ENCODE measurements at places on chromosomes 1 and 21.
A peak's percentile ranks its signal among the peaks of the same experiment; 100 is the strongest.

DNA sequence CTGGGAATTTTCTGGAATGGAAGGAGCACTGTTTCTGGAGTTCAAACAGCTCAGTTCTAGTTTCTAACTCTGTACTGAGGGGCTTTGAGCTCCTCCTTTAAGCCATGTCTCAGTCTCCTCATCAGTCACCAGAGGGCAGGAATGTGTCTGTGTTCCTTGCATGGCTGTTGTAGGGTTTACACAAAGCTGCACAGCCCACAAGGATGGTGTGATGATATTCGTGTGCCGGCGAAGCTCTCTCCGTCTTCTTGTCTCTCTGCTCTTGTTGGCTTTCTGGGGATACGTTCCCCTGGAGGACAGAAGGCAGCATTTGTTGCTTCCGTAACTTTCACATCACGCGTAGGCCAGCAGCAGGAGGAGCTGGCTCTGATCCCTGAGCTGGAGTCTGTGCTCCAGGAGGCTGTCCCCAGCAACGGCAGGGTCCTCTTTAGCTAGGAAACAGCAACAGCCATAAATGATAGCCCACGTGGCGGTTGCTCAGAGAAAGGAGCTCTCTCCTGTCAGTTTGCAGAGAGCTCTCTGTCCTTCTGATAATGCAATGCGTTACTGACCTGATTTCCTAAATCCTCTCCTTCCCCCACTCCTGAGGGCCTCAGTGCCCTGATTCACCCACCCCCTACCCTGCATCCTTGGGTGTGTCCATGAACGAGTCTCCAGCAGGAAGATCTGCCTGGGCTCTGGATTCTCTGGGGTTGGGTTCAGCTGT is 189.2 kb upstream of the VAMP3 start:
- DNase-seq: no peak

DNA sequence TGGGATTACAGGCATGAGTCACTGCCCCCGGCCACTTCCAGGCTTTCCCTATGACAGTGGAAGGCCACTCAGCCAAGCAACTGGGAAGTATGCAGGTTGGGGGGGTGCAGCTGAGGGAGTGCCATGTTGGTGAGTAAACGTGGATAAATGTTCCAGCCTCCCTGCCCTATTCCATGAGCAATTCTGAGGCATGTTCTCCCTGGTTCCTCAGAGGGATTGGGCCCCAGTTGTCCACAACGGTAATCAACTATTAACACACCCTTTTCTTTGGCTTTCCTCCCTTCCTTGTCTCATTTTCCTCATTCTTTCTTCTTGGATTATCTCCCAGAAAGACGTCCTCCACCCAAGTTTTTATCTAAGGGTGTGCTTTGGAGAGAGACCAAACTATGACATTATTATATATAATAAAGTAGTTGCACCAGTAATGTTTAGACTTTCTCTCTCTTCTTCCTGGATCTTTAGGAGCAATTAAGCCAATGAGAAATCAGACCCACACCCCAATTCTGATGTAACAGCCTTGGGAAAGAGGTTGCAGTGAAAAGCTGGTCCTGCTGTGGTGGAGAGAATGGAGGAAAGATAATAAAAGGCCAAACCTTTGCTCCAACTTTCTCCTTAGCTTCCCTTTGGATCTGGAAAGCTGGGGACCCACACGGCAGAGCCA is 6.8 kb upstream of the SLAMF9 start:
- DNase-seq: no peak

- no peak for DNase-seq
Measured at GRCh38 chr1:154996966-154997701, 3.7 kb downstream of the LENEP start.

GRCh38 chr1:39609618-39610331 is 29.7 kb downstream of the HEYL start:
- DNase-seq: peak; percentile 73

- DNase-seq: no peak
Measured at GRCh38 chr1:22318279-22318981, 133.2 kb upstream of the ZBTB40 start.

DNA sequence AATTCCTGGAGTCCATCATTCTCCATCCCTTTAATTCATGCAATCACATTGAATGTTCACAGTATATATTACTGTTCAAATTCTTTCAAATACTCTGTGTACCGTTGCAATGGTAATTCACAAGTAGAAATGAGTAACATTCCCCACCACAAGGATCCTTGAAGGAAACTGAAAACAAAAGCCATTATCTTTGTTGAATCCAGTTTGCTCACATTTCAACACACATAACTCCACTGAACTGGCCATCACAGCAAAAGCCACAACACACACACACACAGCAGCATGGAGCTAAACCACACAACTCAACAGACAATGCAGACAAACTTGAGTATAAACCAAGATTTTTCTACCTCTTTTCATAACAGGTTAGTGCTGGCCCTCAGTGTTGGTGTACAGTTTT is 188.3 kb upstream of the GREM2 start:
- DNase-seq: no peak

DNA sequence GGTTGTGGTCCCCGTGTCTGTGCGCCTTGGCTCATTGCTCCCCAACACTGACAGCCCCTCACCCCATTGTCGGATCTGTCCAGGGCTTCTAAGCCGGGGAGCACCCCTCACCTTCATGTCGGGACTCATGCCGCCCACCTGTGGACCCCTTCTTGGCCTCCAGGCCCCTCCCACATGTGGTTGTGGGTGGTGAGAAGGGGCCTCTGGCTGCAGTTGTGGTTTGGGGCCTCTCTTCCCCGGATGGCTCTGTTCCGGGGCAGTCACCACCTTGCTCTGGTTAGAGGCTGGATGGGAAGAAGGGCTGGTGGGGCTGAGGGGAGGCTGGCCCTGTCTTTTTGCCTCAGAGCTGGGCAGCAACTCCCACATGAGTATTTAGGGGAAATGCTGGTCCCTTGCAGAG is 158.6 kb upstream of the C1orf174 start:
- no peak for DNase-seq

DNA sequence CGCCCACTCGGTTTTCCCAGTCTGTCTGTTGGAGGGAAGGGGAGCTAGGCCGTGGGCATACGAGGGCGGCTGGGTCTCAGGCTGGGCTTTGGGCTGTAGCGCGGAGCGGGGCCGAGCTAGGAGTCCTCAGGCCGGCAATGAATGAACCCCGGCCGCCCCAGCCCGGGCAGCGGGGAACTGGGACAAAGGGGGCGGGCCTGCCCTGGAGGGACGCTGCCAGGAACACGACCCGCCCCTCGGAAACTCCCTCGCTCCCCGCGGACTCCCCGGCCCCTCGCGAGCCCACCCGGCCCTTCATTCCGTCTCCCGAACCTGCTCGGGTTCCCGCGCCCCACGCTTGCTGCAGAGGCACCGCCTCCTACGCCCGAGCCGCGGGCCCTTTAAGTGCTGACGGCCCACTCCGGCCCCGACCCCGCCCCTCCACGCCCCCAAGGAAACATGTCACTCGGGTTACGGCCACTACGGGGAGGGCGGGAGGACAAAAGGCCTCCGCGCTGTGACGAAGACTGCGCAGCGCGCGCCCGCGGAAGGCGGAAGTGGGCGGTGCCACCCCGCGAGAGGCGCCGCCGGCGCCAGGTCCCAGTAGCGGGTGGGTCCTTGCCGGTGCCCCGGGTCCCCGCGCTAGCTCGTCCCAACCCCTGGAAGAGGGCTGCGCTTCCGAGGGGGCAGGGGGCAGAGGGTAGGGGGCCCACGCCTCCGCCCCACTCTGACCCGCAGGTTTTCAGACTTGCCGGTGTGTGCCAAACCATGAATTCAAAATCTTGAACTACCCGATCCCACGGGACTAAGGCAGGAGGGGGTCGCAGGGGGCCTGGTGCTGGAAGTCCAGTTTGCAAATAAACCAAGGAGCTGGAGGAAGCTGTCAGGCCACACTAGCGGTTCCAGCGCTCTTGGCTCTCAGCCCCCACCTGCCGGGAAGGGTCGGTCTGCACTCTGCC is at the start of gene GALE:
Gene GALE (minus strand): TSS at position 355 of the 938 bp plus-strand sequence. CDS start 1,747 bp downstream, outside the sequence.
- peak; percentile 97 for DNase-seq

DNA sequence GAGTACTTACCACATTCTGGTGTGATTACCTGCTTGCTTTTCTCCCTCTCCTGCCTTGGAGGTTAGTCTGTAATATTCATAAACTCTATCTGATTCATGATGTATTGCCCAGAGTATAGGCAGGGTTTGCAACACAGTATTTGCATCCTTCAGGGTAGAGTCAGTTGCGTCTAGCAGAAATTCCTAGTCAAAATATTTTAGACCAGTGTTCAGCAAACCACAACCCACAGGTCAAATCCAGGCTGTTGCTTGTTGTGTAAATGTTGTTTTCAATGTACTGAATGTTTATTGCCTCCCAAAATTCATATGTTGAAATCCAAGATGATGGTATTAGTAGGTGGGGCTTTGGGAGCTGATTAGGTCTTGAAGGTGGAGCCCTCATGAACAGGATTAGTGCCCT is 82.9 kb downstream of the NGF start:
- DNase-seq: no peak

- DNase-seq: no peak
Measured at GRCh38 chr1:177796561-177796960, 173.3 kb downstream of the SEC16B start.

GRCh38 chr21:25465263-25465662 is 142.0 kb downstream of the MRPL39 start:
- DNase-seq: no peak

- DNase-seq: no peak
Measured at GRCh38 chr1:226201029-226201593, 14.6 kb upstream of the ACBD3 start.

DNA sequence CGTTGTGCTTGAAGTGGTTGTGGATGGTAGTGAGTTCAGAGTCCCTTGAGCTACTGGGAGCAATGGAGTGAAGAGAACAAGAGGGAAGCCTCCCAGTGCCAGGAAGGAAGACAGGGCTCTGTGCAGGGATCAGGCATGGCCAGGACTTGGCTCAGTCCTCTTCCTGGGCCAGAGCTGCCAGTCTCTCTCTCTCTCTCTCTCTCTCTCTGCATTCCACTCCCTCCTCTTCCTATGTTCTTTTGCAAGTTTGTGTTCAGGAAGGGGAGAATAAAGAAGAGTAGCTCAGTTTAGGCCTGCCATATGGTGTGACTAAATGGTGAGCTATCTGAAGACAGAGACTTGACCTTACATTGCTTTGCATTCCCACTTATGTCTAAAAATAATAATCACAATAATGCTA is 20.5 kb upstream of the RPTN start:
- DNase-seq: no peak

DNA sequence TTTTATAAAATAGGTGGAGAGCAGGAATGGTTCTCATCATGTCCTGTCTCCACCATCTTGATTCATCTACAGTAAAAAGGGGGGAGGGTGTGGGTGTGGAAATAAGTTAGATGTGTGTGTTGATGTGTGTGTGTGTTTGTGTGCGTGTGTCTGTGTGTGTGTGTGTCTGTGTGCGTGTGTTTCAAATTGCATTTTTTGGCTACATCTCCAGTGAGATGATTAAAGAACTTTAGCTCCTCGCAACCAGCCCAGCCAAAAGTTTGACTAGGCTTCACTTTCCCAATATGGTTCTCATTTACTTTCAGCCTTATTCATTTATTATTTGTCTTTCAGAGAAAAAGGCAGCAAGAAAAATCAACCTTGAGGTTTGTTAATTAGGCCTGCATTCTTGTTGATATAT is 14.7 kb upstream of the HAO2 start:
- DNase-seq: no peak

DNA sequence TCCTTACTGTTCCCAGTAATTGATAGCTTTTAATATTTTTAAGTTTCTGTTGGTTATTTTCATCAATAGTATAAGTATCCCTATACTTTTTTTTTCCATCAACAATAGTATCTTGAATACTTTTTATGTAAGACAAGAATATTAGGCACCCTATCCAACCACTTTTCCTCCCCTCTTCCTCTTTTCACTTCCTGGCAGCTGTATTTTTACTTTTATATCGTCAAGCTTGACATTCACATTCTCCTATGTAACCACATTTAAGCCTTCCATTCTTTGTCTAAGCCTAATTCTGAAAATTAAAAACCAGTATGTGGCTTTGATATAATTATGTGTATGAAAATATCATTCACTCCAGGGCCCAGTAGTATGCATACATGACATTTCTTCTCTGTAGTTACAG is 9.3 kb downstream of the TMEM39B start:
- DNase-seq: no peak

DNA sequence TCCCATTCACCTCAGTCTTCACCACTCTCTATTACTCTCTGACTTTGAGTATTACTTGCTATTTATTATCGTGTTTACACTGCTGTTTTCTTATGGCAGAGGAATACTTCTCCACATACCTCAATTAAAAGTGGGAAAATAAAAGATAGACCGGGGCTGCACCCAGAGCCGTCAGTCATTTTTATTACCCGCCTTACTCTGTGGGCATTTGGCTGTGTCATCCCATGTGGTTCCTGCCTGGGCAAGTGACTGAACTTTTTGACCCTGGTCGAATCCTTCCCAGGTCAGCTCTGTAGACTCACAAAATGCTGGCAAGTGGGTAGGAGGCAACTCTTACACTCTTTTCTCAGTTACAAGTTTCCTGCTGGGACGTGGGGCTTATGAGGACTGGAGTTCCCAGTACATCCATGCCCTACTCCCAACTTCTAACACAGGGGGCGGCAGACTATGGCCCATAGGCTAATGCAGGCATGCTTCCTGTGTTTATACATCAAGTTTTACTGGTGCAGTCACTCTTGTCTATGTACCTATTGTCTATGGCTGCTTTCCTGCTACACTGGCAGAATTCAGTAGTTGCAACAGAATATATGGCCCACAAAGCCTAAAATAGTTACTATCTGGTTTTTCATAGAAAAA is 69.5 kb upstream of the KCND3 start:
- DNase-seq: no peak

DNA sequence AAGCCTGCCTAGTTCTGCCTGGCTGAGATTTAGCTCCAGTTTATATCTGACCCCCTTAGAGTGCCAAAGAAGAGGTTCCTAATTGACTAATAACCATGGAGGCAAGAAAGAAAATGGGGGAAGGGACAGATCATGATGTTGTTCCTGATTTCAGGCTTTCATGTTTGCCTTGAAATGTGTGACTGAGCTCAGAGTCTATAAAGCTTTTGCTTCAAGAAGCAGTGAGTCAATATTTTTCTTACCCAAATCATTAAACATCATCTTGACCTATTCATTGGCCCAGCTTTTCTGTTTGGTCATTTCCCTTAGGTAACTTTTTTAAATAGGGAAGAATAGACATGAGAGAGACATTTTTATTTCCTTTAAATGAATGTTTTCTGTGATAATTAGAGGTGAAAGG is 55.9 kb downstream of the HHAT start:
- DNase-seq: no peak

- no peak for DNase-seq
Measured at GRCh38 chr1:21668232-21668950, 766 bp downstream of the RAP1GAP start.

- no peak for DNase-seq
Measured at GRCh38 chr21:26447932-26448475, 125.1 kb downstream of the CYYR1 start.

DNA sequence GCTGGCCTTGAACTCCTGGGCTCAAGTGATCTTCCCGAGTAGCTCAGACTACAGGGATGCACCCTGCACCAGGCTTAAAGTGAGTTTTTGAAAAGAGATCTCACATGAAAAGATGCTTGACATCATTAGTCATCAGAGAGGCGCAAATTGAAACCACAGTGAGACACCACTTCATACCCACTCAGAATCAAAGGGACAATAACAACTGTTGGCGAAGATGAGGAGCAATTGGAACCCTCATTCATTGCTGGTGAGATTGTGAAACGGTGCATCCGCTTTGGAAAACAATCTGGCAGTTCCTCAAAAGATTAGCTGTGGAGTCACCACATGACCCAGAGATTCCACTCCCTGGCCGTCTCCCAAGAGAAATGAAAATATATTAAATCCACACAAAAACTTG is 122.3 kb downstream of the PGBD5 start:
- no peak for DNase-seq
